ENCODE measurements at places on chromosomes 1 and 21.

GRCh38 chr21:30271156-30271555, 11.6 kb downstream of the KRTAP24-1 start:
- DNase-seq: peak; percentile 11

DNA sequence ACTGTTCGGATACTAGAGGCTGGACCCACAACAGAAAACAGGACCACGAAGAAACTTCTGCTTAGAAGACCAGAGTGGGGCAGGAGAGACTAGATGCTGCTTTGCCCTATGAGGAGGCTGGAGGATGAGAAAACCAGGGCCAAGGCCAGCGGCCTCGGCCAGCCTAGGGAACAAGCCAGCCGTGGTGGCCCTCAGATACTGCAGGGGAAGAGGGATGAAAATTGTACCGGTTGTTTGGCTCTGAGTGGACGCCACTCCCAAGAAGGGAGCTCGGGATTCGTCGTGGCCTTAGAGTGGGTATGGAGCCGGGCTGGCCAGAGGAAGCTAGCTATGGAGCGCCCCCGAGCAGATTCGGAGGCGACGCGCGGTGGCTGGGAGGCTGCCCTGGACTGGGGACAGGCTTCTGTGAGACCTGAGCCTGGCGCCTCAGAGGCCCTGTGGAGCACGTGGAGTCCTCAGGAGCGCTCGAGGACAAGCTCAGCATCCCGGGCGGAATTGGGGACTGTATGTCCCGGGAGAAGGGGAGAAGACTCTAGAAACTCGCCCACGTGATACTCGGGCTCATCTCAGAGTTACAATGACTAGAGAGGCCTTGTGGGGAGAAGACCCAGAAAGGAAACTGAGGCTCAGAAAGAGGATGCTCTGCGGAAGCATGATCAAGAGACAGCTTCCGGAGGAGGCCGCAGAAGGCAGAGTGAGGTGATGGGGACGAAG, 2.8 kb downstream of the PRRX1 start:
- DNase-seq: no peak

DNA sequence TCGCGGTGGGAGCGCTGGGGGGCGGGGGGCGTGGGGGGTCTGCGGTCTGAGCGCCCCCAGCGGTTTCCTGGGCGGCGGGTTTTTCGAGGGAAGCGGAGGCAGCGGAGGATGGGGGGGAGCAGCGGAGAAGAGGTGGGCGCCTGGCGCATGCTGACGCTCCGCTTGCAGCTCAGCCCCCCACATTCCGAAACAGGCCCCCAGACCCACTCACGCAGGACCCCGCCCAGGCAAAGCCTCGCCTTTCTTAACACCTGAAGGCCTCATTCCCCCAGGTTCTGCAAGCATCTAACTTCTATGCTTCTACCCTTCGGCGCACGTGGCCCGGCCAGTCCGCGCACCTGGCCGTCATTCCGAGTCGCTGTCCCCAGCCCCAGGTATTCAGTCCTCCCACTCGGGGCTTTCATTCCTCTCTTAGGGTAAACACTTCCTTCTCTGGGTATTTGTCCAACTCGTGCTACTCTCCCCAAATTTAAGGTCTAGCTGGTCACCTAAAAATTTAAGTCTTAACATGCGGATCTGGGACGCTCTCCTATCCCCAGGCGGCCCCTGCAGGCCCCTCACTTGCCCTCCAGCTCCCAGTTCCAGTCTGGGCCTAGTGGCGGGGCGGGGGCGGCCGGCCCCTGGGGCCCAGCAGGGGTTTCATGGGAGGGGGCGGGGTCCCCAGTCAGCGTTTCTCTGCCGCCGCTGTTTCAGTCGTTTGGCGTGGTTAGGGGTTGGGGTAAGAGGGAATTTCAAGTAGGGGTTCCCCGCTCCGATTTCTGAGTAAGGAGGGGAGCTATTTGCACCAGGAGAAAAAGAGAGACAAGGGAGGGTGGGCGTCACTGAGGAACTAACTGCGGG, 2.8 kb upstream of the ZBTB7B start:
- no peak for DNase-seq

DNA sequence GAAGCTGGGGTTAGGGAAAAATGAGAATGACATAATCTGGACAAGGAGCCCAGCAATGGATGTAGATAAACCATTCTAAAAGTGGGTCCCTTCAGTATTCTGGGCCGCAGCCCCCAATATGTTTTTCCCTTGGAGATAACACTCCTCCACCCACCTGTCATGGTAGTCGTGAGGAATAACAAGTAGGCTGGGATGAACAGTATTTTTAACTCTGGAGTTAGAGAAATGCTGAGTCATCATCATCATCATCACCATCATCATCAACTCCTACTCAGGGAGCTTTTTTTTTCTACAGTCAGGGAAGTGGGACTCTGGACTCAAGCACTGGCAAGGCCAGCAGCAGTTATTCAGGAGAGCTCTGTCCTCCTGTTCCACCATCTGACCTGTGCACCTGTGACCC, 12.8 kb downstream of the CADM3 start:
- no peak for DNase-seq

DNA sequence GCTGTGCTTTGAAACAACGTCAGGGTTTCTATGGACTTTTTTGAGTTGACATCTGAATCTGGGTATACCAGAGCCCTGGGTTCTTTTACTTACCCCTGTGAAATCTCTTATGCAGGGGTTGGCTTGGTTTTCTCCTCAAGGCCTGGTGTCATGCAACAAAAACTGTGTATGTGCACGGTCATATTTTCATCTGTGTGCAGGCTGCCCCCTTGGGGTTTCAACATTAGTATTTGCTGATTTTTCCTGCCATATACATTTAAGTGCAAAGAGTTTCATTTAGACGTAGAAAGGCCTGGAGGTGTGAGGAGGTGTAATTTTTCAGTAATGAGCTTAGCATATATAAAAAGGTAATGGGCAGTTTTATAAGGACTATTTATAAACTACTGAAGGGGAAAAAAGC, 22.0 kb upstream of the ZBTB18 start:
- no peak for DNase-seq

- no peak for DNase-seq
These were observed 36.6 kb downstream of the UBASH3A start for GRCh38 chr21:42440187-42440792.

DNA sequence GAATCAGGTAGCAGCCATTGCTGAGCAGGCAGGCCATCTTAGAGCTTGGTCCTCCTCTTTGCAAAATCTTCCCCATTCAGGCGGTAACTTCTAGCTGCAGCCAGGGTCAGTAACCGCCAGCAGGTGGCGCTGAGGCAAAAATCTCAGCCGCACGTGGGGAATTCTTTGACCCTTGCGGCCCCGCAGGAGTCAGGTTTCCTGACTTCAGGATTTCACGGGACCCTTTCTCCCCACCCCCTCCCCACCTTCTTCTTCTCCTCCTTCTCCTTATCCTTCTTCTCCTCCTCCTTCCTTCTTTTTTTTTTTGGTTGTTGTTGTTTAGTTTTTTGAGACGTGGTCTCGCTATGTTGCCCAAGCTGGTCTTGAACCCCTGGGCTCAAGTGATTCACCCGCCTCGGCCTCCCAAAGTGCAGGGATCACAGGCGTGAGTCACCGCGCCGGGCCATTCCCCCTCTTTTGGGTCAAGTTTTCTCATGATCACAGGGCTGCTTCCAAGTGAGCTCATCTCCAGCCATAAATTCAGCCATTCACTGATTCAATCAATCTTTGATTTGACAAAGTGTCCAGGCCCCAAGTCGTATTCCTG, 33.4 kb upstream of the TENT5B start:
- DNase-seq: no peak

All from forelimb muscle (tissue), 1 donor.